ENCODE measurements at places on chromosomes 6 and 20.

DNA sequence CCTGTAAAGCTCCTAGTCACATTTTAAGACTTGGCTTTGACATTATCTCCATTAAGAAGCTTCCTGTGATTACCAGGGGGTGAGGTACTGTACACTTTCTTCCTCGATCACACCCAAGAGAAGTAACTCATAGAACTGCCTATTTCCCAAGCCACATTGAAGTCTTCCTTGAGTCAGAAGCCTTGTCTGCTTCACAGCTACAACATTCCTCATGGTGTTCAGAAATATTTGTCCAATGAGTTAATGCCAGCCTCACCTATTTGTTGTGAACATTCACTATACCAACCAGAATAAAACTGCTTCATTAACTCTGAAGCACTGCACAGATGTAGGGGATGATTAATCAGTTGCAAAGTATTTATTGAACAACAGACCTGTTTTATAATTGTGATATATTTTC, 622.3 kb downstream of the PTPRT start:
- no peak for DNase-seq

- DNase-seq, result no peak
These were observed 53.9 kb upstream of the SOX4 start for GRCh38 chr6:21539621-21540100.

GRCh38 chr6:29530671-29531310, 28.7 kb downstream of the UBD start:
- DNase-seq, result no peak

DNA sequence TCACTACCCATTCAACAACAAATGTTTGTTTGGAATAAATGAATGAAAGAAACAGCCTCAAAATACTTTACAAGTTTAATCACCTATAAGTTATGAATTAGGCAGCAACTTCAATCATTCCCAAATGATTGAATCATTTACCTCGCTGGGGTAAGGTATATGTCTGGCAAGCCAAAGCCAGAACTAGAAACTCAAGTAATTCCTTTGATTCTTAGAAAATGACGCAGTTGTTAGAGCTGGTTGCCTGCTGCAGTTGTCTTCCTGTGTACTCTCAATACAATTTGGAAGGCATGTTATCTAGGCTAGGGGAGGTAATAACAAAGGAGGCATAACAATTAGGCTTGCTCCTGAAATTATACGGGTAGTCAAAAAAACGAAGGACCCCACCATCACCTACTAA, 160.6 kb downstream of the ATXN1 start:
- no peak for DNase-seq

- no peak for DNase-seq
These were observed 223.1 kb upstream of the MYLIP start for GRCh38 chr6:15905488-15906419.

DNA sequence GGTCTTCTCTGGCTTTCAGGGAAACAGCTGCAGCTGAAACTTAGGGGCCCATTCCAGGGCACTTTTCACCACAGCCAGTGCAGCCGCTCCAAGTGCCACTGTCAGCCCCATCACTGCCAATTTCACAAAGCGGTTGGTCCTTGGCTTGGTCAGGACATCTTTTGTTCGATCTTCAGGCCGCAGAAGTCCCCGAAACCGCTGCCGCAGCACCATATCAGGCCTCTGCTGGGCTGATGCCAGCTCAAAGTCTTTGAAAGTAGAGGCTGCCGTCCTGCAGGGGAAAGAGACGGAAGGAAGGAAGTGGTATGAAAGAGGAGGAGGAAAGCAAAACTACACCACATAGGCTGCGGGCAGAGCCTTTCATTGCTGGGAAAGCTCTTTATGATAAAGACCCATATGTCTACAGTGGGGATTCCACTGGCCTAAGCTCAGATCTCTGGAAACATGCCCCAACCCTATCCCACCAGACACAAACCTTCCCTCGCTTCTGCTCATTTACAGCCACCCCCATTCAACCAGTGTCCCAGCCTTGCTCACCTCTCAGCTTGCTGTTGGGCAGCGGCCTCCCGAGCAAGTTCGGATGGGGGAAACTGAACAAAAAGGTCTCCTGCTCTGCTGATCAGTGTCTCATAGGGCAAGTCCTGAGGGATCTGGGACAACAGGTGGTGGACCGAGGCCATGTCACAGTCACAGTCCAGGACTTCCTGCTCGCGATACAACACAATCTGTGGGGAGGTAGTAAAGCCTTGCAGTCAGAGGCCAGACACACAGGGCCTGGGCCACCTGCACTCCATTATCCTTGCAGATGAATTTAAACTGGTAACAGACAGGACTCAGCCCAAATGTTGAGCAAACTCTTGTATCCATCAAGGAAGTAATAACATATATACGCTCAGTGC, 23.5 kb downstream of the TBC1D20 start:
- DNase-seq, result no peak

GRCh38 chr6:138545621-138545980, 46.3 kb upstream of the NHSL1 start:
- DNase-seq, result peak; percentile 62

- no peak for DNase-seq
These were observed 756 bp downstream of the MTG2 start for GRCh38 chr20:62183426-62184142.

DNA sequence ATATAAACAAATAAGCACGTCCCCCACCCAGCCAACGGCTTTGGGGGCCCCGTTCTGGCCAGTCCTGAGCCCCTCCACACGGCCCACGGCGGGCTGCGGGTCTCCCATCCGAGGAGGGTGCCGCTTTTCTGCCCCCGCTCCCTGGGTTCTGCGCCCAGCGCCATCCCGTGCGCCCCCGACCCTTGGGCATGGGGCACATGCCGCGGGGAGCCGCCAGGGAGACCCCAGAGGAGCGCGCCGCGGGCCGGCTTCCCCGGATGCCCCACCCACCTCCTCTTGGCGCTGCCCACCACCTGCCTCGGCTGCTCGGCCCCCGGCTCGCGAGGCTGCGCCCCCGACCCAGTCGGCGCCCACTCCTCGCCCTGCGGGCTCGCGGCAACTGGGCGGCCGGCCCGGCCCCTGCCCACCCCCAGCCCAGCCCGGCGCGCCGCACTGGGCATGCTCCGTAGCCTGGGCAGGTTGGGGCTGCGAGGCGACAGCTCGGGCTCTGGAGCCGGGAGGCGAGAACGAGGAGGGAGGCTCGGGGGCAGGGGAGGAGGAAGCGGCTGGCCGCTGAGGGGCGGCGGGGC, 570 bp upstream of the PLCB4 start:
- peak; percentile 66 for DNase-seq

- DNase-seq, result no peak
These were observed 39.1 kb upstream of the FOXO3 start for GRCh38 chr6:108521616-108522107.

DNA sequence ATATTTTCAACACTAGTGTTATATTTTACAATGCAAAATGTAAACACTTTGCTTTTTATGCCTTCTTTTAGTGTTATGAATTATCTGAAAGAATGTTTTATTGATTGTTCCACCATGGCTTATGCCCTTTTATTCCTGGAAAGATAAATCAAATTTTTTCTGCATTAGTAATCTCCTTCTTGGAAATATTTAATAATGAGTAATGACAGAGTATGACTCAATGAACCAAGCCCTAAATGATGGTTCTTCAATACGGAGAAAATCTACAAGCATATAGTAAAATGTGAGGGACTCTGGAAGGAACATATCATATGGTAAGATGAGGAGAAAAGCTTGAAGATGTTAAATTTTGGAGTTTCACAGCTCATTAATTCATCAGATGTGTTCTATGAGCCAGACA, 929.6 kb downstream of the C6orf118 start:
- DNase-seq, result no peak

- DNase-seq, result peak; percentile 23
These were observed 47.7 kb downstream of the SLC2A12 start for GRCh38 chr6:134004714-134005113.

DNA sequence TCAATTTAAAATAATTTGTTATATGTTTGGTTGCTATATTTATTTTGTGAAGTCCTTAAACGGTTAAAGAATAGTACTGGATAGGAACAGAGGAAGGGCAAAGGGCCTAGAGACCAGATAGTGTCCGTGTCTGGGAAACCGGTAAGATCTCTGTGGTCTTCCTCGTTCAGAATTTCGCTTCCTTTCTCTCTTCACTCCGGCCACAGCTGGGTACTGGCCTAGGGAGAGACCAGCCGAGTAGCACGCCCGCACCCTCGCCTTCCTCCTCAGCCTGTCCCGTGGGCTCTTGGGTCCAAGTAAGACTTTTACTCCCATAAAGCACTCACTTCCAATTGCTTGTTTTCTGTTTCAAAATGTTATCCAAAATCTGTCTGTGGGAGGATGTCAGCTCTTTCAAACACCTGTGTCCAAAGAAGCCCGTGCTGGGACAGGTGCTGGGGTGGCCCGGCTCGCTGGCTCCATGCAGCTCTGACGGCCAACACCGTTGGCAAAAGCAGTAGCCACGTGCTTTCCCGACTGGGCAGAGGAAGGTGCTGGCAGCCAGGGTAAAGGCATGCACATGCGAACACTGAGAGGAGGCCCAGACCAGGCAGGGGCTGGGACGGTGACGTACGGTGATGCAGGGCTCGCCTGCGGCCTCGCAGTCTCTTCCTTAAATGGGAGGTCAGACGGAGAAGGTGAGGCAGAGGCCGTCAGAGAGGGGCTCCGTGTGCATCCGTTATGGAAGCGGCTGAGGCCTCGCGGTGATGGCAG, 112.2 kb downstream of the IRF4 start:
- DNase-seq, result no peak

- no peak for DNase-seq
These were observed 3.4 kb downstream of the NUDT3 start for GRCh38 chr6:34389034-34389433.

GRCh38 chr20:41078329-41078728, 49.7 kb downstream of the TOP1 start:
- no peak for DNase-seq

DNA sequence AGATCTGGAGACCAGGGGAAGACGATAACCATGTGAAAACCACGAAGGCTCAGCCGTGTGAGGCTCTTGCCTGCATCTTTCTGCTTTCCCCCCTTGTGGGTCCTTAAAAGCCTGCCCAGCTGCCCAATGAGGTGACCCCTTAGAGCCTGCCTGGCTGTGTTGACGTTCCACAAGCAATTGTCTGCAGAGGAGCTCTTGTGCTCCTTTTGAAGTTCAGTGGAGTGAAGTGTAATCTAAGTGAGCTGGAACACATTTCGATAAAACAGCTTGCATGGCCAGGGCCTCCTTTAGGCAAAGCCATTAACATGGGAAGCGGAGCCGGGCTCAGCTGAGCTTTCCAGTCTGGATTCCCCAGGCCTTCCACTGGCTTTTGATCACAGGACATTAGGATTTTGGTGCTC, 27.3 kb upstream of the TCP11 start:
- no peak for DNase-seq

DNA sequence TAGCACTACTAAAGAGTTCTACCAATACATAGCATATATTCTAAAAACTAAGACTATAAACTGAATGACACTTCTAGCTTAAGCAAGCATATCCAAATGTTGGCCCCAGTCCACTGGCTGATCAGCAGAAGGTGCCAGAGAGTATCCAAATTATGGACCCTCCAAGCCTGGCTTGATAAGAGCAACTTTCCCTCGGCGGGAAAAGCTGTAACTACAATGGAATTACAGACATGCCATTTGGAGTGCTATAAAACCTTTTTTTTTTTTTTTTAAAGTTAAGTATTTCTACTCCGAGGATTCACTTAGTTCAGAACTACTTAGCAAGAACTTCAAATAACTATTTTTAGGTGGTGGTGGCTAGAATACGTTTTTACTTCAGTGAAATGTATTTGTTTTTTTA, 94.6 kb downstream of the EPB41L2 start:
- DNase-seq, result no peak
